ENCODE measurements at places on chromosomes 2 and 18.
A peak's percentile ranks its signal among the peaks of the same experiment; 100 is the strongest.

GRCh38 chr2:152183401-152184073 is 8.0 kb upstream of the STAM2 start:
- DNase-seq, result no peak

GRCh38 chr2:132632000-132632649 is 37.9 kb downstream of the LYPD1 start:
- DNase-seq, result peak; percentile 44

DNA sequence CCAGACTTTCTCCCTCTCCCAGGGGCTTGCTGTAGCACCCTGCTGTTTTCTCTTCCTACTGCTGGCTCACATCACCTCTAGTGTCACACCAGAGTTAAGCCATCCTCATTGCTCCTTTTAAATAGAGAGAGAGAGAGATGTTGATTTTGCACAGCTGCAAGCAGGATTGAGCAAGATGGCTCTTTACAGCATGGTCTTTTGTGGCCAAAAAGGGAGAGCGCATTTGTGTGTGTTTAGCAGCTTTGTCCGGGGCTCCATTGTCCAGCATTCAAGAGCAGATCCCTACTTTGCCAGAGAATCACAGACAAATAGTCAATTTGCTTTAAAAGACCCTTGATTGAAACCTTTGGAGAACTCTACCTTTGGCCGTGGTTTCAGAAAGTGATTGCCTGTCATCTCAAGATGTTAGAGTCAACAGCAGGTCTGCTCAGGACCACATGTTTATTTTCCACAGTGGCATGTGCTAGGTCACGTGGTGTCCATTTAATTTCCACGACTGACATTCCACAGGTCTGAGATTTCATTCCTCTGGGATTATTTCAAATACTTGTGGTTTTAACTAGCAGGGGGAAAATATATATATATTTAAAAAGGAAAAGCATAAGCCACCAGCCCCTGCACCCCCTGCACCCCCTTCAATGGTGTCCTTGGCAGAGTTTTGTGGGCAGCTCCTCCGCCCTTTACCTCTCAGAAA is 359.9 kb upstream of the SLC14A2 start:
- DNase-seq, result no peak

- no peak for DNase-seq
Observed at GRCh38 chr2:238387332-238387731, 39.4 kb upstream of the ASB1 start.

GRCh38 chr18:49101236-49101635 is 150.5 kb upstream of the SMAD7 start:
- DNase-seq, result no peak

GRCh38 chr2:23465936-23466335 is 81.0 kb downstream of the KLHL29 start:
- DNase-seq, result no peak

DNA sequence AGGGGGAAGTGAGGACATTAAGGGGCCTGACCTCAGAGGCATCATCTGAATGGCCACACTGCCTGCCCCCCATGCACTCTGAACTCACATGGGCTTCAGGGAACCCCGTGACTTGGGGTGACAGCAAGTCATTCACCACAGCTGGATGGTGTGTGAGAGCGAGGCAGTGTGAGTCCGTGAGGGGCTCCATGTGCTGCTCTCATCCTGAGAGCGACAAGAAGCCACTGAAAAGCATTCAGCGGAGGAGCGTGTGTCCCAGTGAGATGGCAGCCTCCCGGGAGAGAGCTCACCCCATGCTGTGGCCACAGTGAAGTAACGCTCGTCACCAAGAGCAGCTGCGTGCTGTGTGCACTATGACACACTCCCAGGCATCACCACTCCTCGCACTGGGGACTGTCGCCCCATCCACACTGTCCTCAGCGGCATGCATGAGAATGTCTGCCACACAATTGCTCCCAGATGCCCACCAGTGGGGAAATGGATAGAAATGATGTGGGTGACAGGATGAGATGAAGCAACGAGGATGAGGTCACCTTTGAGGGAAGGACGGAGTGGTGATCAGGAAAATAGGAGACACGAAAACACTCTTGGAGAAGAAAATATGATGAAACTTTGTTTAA is 213.0 kb upstream of the RAB6C start:
- DNase-seq, result no peak

- DNase-seq, result no peak
Observed at GRCh38 chr18:41391616-41392595, 563.1 kb upstream of the PIK3C3 start.
